ENCODE measurements at places on chromosomes 6 and 20.

- DNase-seq, result no peak
Measured at GRCh38 chr20:50516180-50516934, 6.2 kb downstream of the PTPN1 start.

DNA sequence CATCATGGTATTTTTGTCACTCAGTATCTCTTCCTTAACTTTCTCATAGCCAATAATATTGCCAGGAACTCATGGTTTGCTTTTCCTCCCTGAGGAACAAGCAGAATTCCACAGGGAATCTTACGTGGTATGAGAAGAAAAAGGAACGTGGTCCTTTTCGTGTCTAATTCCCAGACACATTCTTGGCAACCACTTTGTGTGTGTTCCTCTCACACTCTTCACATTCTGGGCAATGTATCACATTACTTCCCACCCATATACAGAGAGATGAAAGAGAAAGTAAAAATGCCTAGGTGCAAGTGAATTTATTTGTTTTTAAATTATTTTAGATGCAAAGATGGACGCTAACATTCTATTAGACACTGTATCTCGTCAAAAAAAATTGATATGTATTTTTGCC, 102.7 kb downstream of the PTPRK start:
- no peak for DNase-seq

GRCh38 chr6:14274546-14275492, 157.2 kb downstream of the CD83 start:
- no peak for DNase-seq

DNA sequence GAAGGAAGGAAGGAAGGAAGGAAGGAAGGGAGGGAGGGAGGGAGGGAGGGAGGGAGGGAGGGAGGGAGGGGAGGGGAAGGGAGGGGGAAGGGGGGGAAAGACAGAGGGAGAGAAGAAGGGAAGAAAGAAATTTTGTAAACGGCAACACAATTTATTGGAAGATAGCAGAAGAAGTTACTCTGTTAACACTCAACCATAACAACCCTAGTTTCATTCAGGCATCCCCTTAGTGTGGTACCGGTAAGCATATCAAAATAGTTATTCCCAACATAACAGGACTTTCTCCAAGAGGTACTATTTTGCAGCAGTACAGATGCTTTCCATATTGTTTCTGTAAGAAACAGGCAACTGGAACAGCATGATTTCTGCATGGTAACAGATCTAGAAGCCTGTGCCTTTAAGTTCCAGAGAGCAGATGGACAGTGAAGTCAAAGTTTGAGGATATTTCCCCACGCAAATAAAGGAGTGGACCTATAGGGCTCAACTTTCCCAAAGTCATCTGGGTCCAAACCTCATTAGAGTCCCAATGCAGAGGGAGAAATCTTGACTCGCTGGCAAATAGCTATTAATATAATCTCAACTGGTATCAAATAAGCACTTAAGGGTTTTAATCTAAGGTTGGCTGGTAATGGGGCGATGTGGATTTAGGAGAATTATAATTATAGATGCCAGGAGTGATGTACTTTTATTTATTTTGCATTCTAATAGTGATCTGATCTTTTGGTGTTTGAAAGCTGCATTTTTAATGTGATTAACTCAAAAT, 69.4 kb downstream of the TENT5A start:
- DNase-seq, result no peak

DNA sequence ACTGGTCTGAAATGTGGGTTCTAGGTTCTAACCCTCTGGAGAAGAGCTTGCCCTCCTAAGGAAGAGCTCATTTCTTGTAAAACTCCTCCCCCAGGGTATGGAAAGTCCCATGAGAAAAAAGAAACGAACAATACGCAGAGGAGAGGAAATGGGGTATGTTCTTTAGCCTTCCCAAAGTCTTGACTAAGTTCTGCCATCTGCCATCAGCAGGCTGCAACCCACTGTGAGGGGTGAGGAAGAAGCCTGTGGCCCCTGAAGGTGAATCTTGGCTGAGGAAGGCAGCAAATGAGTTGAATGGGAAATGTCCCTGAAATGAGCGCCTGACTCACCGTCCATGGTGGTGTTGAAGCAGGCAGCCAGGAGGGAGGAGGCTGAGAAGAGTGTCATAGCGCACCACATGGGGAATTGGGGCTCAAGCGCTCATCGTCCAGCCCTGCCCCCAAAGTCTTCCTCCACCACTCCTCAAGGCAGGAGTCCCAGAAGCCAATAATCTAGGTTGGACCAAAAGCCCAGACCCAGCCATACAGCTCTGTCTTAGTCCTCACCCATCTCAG, 10.4 kb upstream of the MATN4 start:
- DNase-seq, result no peak

- no peak for DNase-seq
Measured at GRCh38 chr20:37262505-37262904, 891 bp upstream of the GHRH start.

Data from D721Med (cell line).